Small intestine (tissue), 16 donors: ENCODE measurements at places on chromosomes 2 and 18.

DNA sequence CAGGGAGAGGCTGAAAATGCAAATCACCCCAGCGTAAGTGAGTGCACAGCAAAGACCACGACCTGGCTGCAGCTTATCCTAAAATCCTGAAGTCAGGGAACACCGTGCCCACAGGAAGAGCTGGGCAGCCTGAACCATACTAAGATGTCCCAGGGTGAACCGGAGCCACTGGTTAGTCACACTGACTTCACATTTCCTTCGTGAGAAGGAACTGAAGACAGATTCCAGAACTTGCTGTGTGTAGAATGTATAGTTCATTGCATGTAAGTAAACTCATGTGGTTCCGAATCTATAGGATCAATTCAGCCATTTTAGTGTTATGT lies 84.6 kb upstream of the NDUFV2 start:
- no peak for DNase-seq

DNA sequence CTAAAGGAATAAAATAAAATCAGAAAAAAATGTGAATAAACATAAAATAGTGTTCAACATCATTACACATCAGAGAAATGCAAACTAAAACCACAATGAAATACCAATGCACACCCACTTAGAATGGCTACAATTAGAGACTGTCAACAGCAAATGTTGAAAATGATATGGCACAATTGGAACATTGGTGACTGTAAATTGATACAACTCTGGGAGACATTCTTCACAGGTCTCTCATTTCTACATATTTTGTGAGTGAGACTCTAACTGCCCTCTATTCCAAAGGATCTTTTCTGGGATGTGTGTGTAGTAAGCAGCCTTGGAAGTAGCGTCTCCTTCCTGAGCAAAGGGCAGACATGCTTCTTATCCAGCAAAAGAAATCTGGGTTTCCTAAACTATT lies 323.0 kb downstream of the FBXO15 start:
- no peak for DNase-seq

DNA sequence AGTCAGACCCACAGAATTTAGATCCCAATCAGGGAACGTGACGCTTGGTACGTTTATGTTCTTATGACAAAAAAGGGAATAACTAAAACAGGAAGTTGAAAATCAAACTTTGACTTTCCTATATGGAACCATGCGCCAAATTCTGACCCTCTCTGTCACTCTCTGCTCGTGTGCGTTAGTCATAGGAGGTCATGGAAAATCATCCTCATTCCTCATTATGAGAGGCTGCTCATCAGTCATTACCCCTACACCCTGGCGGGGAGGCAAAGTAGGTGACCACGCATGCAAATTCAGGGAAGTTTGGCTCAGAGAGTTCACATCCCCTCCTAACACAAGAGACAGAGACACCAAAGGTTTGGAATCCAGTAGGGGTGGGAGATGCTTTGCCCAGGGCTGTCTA lies 15.5 kb downstream of the IL1F10 start:
- no peak for DNase-seq

- no peak for DNase-seq
Measured at GRCh38 chr2:199607914-199608313, 150.2 kb upstream of the SATB2 start.

DNA sequence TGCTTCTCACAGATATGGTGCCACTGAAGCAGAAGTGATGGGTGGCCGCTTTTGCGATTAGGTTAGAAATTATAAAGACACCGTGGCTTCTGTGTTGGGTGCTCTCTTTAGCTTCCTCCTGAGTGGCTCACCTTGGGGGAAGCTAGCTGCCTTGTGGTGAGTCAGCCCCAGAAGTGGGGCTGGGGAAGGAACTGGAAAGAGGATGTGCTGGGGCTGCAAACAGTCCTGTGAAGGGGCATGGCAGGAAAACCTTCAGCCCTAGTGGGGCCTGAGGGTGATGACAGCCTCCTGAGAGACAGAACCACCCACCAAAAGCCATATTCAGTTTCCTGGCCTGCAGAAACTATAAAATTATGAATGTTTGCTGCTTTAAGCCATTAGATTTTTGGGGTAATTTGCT lies 8.9 kb upstream of the ASB18 start:
- no peak for DNase-seq

DNA sequence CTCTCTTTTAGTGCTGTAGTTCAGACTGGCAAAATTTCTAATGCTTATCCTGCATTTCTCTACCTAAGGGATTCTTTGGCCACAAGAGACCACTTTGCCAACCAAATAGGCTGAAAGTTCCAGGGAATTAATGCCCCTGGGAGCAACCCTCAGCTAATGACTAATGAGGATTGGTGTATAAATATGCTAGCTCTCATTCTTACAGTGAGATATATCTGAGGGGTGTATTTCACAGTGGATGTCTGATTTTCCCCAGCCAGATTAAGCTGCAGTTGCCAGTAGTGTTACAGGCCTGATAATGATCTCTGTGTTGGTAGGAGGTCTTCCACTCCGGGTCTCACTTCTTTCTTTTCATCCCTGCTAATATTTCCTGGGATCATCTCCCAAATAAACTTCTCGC lies 90.4 kb downstream of the GULP1 start:
- no peak for DNase-seq
